ENCODE measurements at places on chromosomes 4 and X.
A peak's percentile ranks its signal among the peaks of the same experiment; 100 is the strongest.

- DNase-seq, result peak; percentile 92
Observed at GRCh38 chrX:118345464-118346257, at the start of gene WDR44. TSS of gene WDR44 (plus strand) at chrX:118346106. CDS start at chrX:118346504, 398 bp downstream.

GRCh38 chr4:126727461-126727860 is 905.3 kb upstream of the INTU start:
- no peak for DNase-seq

GRCh38 chr4:185280608-185281007 is 71.2 kb downstream of the SNX25 start:
- no peak for DNase-seq

GRCh38 chrX:153628665-153629064 is 18.3 kb upstream of the DUSP9 start:
- no peak for DNase-seq

DNA sequence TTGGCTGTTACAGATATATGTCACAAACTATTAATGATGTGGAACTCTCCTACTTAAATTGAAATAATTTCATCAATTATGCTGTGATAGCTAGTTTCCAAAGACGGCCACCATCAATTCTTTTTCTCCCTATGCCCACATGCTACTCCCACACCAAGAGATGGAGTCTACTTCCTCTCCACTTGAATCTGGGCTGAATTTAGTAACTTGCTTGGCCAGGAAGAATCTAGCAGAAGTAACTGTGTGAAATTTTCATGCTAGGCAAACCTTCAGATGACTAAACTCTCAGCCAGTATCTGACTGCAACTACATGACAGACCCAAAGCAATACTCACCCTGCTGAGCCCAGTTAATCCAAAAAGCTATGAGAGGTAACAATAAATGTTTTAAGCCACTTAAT is 3.2 kb downstream of the SEPSECS start:
- DNase-seq, result no peak

- no peak for DNase-seq
Observed at GRCh38 chr4:6320663-6321062, 51.0 kb downstream of the WFS1 start.

- DNase-seq, result no peak
Observed at GRCh38 chr4:13665701-13666660, 38.5 kb upstream of the BOD1L1 start.

DNA sequence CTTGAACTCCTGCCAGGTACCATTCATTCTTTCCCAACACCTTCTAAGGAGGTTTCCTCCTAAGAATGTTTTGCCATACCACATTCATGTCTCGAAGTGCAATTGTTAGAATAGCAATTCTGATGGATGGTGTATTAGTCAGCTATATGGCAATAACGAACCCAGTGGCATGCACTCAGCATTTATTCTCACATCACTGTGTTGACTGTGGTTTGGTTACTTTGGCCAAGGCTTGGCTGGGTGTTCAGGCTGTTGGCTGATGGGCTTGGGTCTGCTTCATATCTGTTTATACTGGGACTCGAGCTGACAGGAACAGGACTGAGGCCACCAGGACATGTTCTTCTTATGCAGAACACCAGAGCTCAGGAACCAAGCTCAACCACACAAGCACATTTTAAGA is 31.7 kb downstream of the PSAPL1 start:
- DNase-seq, result no peak

DNA sequence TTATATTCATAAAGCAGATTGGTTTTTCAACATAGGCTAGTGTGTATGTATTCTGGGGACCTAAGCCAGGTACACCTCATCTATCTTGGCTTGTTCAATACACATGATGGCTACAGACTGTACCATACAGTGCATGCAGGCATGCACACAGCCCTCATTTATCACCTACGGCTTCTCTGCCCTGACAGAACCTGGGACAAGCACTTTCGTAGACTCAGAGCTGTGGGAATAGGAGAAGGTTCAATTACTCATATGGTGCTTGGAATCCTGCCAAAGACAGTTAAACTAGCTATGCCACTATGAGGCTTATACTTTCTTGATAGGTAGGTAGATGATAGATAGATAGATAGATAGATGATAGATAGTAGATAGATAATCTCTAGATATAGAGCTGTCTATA is 457.2 kb downstream of the GALNTL6 start:
- no peak for DNase-seq

GRCh38 chr4:3115637-3116270 is 41.3 kb downstream of the HTT start:
- no peak for DNase-seq

- DNase-seq, result no peak
Observed at GRCh38 chr4:139630126-139630495, 35.5 kb upstream of the MGST2 start.

DNA sequence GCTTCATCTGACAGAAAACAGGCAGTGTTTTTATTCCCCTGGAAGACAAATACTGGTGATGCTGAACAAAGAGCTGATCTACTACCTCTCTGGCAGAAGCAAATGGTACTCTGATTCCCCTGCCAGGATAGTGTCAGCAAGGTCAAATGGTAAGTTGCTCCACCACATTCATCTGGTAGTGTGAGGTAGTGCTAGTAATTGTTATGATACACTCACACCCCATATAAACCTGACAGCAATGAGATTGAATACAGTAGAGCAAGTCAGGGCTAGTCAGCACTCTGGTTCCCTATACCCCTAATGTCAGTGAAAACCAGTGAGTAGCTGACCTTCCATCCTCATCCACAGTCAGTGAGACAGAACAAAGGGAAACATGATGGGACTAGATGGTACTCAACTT is 3.4 kb upstream of the SPIN4 start:
- DNase-seq, result no peak

GRCh38 chrX:113868711-113869110 is 715.2 kb upstream of the HTR2C start:
- no peak for DNase-seq

GRCh38 chr4:108651014-108651791 is 804 bp downstream of the OSTC start:
- no peak for DNase-seq

GRCh38 chrX:73262991-73263390 is 48.3 kb upstream of the NAP1L2 start:
- DNase-seq, result peak; percentile 1

DNA sequence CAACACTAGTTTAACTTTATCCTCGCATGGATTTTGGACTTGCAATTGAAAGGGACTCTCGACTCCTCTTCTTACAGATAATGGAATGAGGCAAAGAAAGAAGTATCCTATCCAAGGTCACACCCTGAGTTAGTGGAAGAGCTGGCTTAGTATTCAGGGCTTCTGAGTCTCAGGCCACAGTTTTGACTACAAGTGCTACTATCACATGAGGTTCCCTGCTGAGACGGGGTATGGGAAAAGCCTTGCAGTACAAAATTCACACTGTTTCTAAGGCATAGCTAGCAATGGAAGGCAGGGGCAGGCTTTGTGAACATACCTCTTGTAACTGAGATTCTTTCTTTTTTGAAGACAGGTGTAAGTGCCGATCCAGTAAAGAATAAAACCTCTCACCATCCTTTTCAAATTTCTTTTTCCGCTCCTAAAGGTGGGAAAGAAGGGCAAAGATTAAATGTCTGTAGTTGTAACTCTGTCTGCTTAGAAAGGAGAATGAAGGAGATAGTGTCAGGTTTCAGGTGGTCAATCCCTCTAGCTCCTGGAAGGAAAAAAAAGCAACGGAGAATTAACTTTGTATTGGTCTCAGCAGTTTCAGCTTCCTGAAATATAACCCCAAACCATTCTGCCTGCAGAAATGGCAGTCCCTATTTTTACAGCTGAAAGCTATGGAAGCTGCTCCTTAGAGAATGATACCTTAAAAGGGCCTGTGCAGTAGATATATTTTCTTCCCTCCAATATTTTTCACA is 199.0 kb downstream of the OPHN1 start:
- DNase-seq, result no peak

DNA sequence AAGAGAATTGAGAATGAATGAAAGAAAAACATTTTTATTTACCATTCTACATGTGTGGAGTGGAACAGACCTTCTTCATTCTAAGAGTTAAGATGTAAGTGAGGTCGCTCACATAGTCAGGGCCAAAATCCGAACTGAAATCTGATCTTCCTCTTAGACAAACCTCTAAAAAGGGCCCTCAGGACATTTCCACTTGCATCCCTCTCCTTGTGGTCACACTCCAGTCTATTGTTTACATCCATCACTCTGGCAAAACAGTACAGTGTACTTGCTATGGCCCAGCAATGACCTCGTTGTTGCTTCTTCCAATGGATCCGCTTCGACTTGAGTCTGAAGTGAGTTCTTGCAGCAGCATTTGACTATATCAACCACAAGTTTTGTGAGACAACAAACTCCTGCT is 54.2 kb downstream of the MOSPD2 start:
- DNase-seq, result no peak

- no peak for DNase-seq
Observed at GRCh38 chr4:2484185-2484584, 15.3 kb downstream of the RNF4 start.

GRCh38 chr4:125714845-125715244 is 400.1 kb downstream of the FAT4 start:
- no peak for DNase-seq

- no peak for DNase-seq
Observed at GRCh38 chrX:40043895-40044294, 53.9 kb downstream of the BCOR start.

DNA sequence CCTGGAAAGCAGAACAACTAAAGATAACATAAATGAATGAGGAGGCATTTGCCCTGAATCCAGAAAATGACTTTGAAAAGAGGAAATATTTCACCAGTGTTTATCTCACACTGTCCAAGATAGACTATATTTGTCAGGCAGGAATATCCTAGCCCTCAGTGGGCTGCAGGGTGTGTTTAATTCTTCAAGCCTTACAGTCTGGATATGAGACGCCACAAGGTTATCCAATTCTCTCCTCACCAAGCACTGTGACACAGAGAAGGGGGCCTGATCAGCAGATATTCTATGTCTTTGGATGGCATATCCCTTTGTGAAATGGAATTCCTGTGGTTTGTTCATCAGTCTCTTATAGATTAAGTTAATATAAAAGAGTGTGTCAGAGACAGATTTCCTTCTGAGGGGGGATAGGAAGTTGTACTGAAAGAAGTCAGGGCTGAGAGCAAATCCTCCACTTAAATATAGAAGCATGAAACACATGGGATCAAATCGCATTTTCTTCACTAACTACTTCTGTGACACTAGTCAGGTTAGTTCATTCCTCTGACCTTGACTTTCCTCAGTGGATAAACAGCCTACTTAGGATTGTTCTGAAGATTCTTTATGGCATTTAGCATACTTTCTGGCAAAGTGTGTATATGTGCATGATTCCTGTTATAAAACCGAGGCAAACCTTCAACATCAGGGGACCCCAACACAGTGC is 6.8 kb upstream of the G3BP2 start:
- DNase-seq, result no peak

- peak; percentile 1 for DNase-seq
Observed at GRCh38 chrX:111869639-111870034, 6.3 kb upstream of the TRPC5OS start.

- peak; percentile 34 for DNase-seq
Observed at GRCh38 chrX:110310896-110311295, 7.0 kb downstream of the AMMECR1 start.

Data from central memory CD4-positive, alpha-beta T cell (primary cell).